ENCODE measurements at places on chromosomes 16 and 17.

DNA sequence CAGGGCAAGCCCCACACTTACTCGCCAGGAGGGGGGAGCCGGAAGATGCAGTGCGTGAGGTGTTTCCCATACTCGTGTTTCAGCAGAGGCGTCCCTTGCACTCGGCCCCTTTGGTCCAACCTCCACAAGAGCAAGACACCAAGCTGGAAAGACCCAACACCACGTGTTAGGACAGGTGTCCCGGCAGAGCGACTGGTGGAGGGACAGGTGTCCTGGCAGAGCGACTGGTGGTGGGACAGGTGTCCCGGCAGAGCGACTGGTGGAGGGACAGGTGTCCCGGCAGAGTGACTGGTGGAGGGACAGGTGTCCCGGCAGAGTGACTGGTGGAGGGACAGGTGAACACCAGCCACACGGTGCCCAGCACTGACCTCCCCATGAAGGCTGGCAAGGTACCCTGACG, 19.4 kb downstream of the IFT140 start:
- DNase-seq, result no peak

GRCh38 chr17:35214192-35214591, 20.0 kb upstream of the SLC35G3 start:
- DNase-seq, result no peak

- no peak for DNase-seq
Measured at GRCh38 chr17:74454197-74455024, 12.0 kb upstream of the CD300A start.

DNA sequence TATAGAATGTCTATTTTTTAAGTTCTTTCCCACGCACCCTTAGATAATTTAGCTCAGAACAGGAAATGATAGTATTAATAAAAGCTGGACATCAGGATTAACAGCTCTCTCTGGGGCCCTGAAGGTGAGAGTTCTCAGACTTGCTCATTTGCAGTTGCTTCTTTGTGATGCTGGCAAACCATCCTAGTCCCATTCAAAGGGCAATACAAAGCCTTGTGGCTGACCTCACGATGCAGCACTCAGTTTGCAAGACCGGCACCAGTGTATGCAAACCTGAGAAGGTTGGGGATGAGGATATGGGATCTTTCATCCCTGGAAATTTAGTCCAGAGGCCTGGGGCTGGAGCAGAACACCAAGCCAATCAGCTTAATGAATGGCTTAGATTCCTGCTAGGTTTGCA, 29.3 kb downstream of the STH start:
- no peak for DNase-seq

GRCh38 chr17:32549559-32549958, 62.8 kb downstream of the CDK5R1 start:
- DNase-seq, result no peak

GRCh38 chr16:66458853-66459252, 31.8 kb downstream of the BEAN1 start:
- DNase-seq, result no peak

DNA sequence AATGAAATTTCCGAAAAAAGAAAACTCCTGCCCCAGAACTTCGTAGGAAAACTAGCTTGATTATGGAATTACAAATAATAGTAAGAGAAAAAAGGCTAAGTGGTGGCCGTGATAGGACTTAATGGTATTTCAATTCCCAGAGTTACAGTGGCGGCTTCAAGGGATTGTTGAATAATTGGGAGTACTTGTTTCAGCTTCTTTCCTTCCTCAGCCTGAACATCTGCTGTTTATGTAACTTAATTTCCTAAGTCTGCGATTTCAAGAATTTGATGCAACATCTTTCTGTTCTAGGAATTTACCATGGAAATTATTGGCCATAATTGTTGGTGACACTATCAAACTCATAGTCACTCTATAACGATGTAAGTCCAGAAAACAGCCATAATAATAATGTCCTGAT, 684 bp upstream of the APPBP2 start:
- DNase-seq, result no peak

Measured in NCI-H187 treated with DMSO at 0.1 percent for 48 hours (cell line).